ENCODE measurements at places on chromosomes 7 and 10. TPM values are rescaled to one million over a fixed set of nuclear protein-coding genes. Genes with fewer than 3 reads are reported as not detected.

DNA sequence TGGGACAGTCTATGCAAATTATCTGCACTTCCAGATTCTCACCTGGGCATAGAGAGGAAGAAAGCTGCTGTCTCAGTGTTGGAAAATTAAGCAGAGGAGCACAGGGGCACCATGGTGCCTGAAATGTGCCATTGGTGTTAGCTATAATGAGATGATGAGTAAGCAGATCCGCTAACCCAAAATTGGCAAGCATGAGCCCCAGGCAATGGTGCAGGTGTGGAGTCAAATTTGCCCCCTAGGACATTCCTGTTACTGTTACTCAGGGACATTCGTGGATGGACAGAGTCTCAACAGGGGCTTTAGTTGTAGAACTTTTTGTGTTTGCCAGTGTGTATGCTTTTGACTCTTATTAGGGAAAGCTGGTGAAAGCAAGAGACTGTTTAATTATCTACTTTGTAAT lies 385.2 kb upstream of the KLF6 start:
- no peak overlapping the region for H3K4me3 ChIP-seq
- no peaks in the 10 kb centered on the region for H3K27me3 ChIP-seq
- H3K36me3 ChIP-seq, result no peaks in the 10 kb centered on the region
- no peak overlapping the region for H3K27ac ChIP-seq
- H3K4me1 ChIP-seq, result no peaks in the 10 kb centered on the region

DNA sequence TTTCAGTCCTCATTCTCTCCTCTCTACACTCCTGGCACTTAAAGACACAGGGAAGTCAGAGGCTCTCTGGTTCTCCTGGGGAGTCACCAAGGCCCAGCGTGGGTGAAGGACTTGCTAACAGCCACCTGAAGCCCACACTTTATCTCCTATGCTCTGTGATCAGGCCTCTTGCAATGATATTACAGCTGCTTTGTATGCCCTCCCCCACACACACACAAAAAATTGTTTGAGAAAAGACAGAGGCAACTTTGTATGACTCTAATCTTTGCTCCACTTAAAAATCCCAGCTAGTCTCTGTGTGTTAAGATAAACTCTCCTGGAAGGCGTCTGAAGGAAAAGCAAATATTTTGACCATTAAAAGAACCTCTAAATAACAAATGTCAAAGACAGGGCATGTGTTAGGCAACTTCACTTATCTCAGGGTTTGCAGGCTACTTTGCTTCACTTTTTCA lies 507.2 kb downstream of the TNS3 start:
- no peaks in the 10 kb centered on the region for H3K36me3 ChIP-seq
- no peak overlapping the region for H3K27ac ChIP-seq
- no peaks in the 10 kb centered on the region for H3K27me3 ChIP-seq
- H3K4me1 ChIP-seq, result no peaks in the 10 kb centered on the region
- DNase-seq, result no peak

The TACR2 gene
- 0.21 TPM for total RNA-seq

- no peak for DNase-seq
- no peaks in the 10 kb centered on the region for H3K36me3 ChIP-seq
- H3K4me3 ChIP-seq, result no peak overlapping the region
- no peaks in the 10 kb centered on the region for H3K4me1 ChIP-seq
These were observed 422.3 kb downstream of the DGKB start for GRCh38 chr7:14480281-14480680.

DNA sequence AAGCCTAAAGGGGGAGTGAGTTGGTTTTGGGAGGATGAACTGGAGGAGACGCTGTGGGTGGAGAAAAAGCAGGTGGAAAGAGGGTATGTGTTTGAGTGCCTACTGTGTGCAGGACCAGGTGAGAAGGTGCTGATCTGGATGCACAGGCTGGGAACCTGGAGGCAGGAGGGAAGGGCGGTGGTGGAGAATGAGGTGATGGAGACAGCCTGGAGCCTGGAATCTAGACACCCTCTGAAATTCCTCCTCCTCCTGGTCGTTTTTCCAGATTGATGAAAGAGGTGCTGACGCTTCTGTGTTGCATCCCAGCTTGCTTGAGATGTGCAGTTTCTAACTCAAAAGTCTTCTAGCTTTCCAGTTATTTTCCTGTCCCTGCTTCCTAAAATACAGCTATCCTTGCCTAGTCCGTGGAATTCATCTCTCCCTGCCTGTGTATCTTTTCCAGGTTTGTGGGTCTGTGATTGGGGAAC lies 67.5 kb downstream of the LRMDA start:
- no peaks in the 10 kb centered on the region for H3K36me3 ChIP-seq
- H3K4me3 ChIP-seq, result no peak overlapping the region
- no peaks in the 10 kb centered on the region for H3K4me1 ChIP-seq
- H3K27ac ChIP-seq, result no peak overlapping the region
- H3K27me3 ChIP-seq, result peaks cover 9% of the 10 kb centered on the region

GRCh38 chr7:116906391-116906790 lies 44.0 kb downstream of the CAPZA2 start:
- H3K27ac ChIP-seq, result no peak overlapping the region
- no peak overlapping the region for H3K4me3 ChIP-seq
- H3K4me1 ChIP-seq, result peaks cover 8% of the 10 kb centered on the region
- no peaks in the 10 kb centered on the region for H3K27me3 ChIP-seq

DNA sequence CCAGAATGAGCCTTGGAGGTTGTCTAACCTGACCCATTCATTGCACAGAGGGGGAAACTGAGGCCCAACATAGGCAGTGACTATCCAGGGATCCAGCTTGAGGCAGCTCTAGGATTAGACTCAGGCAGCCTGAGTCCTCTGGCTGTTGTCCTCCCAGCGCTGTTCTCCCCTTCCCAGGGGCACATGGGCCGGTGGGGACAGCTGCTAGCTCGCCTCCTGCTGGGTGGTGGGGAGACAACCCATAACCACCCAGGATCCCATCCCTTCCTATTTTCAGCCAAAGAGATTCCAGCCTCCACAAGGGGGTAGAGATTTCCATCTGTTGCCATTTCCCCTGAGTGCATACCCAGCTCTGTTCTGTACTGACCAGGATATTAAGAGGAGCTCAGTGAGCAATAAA lies 145.1 kb upstream of the GPR26 start:
- no peak overlapping the region for H3K4me3 ChIP-seq
- H3K27me3 ChIP-seq, result no peaks in the 10 kb centered on the region
- no peak for DNase-seq
- H3K27ac ChIP-seq, result no peak overlapping the region
- no peaks in the 10 kb centered on the region for H3K4me1 ChIP-seq

DNA sequence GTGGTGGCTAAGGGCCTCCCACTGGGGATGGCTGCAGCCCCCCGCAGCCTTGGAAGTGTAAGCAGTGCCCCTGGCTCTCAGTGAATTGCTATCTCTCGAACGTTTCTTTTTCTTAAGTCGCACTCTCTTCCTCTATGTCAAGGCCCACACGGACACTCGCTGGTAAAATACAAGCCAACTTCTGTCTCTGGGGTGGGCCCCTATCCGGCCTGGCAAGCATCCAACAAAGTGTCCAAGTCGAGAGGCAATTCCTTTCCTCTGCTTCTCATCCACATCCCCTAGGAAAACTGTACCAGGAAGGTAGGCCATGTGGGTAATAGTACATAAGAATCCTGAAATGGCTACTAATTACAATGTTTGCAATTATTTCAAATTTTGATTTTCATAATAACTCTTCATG lies 194.9 kb upstream of the MGMT start:
- no peaks in the 10 kb centered on the region for H3K27me3 ChIP-seq
- no peak overlapping the region for H3K27ac ChIP-seq
- no peaks in the 10 kb centered on the region for H3K36me3 ChIP-seq

DNA sequence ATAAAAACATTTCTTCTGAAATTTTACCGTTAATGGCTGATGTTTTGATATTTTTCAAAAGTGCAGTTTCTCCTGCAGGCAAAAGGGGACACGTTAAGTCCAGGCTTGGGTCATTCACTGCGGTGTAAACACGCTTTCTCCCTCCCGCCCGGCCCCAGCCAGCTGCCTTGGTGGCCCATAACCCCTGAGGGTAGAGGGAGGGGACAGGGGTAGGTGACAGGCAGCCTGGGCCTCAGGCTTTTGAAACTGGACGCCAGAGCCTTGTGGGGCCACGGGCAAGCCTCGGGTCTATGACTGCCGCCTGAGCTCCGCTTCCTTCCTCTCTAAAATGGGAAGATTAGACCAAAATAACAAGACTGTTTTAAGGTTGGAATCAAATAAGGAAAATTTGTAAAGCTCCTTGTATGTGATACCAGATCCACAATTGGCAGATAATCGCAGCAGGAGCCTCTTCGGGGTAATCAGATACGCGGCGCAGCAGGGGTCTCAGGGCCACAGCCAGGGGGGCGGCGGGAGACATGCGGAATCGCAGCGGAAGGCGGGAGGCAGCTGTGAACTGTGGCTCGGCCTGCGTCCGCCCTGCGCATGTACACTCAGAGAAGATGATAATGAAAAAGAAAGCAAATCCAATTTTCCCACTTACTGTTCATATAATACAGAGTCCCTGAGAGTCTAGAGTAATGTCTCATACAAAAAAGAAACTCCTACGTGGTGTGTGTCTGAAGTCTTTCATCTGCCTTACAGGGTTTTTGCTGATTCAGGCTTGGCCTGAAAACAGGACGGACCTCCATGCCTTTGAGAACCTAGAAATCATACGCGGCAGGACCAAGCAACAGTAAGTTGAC lies 138.3 kb downstream of the EGFR start:
- no peak overlapping the region for H3K27ac ChIP-seq
- H3K4me1 ChIP-seq, result no peaks in the 10 kb centered on the region
- H3K27me3 ChIP-seq, result no peaks in the 10 kb centered on the region
- no peaks in the 10 kb centered on the region for H3K36me3 ChIP-seq
- H3K4me3 ChIP-seq, result no peak overlapping the region

The FAM24A gene
- not detected for total RNA-seq

The ARL3 gene
- 17.2 TPM for total RNA-seq

DNA sequence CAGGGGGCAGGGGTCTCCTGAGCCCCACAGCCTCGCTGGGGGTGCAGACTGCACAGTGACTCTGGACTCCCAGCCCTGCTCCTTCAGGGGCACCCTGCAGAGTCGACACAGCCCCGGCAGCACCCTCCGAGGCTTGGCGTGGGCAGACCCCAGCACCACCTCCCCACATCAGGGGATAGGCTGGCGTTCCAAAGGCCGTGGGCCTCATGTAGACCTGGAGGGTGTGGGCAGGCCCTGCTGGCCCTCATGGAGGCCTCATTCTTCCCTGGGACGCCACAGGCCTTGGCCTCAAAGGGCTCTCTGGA lies 265.9 kb downstream of the ELFN1 start:
- no peak overlapping the region for H3K27ac ChIP-seq
- H3K4me1 ChIP-seq, result peaks cover 12% of the 10 kb centered on the region
- H3K4me3 ChIP-seq, result no peak overlapping the region
- H3K36me3 ChIP-seq, result no peaks in the 10 kb centered on the region

The EPO gene
- total RNA-seq, result not detected

DNA sequence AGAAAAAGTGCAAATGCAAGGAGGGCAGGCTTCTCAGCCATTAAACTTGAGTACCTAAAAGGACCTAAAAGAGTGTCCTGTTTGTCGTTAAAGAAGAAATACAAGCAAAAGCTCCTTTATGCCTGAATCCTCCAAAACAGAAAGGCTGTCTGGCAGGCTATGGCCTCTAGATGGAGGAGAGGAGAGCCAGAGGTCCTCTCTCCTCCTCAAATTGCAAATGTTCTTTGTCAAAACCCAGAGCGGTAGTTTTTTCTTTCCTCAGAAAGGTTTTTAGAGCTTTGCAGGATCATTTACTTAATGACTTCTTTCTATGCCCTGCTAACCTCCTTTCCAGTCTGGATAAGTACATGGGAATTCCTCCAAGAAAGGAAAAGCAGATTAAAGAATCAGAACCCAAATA lies 1.9 kb upstream of the SORCS1 start:
- peak; percentile 22 for DNase-seq
- no peak overlapping the region for H3K4me3 ChIP-seq

GRCh38 chr10:48445932-48446331 lies 139.5 kb downstream of the MAPK8 start:
- DNase-seq, result no peak
- no peaks in the 10 kb centered on the region for H3K36me3 ChIP-seq
- no peak overlapping the region for H3K27ac ChIP-seq
- no peaks in the 10 kb centered on the region for H3K27me3 ChIP-seq
- peaks cover 18% of the 10 kb centered on the region for H3K4me1 ChIP-seq
- H3K4me3 ChIP-seq, result no peak overlapping the region

DNA sequence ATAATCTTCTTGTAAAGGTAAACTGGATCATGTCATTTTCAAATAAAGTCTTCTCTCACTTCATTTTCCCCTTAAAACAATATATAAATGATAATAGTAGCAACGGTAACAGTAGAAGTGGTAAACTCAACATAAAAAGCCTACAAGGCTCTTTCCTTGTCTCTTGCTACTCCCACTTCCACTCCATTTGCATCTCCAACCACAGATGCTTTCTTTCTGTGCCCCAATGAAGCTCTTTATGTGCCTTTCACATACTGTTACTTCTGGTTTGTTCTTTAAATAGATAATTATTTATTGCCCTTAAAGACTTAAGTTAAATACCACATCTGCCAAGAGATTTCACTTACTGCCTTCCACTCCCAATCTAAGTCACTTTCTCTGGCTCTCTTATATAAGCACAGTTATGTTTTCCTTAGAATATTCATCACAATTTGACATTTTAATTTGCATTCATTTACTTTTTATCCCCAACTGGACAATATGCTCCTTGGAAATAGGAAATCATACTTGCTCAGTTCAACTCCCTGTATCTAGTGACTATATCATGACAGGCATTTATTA lies 149.9 kb downstream of the CRPPA start:
- no peaks in the 10 kb centered on the region for H3K36me3 ChIP-seq
- H3K27ac ChIP-seq, result no peak overlapping the region

GRCh38 chr10:95711492-95711891 lies 17.8 kb upstream of the TCTN3 start:
- DNase-seq, result no peak
- H3K4me1 ChIP-seq, result no peaks in the 10 kb centered on the region
- H3K27ac ChIP-seq, result no peak overlapping the region
- H3K4me3 ChIP-seq, result no peak overlapping the region
- H3K36me3 ChIP-seq, result no peaks in the 10 kb centered on the region
- H3K27me3 ChIP-seq, result no peaks in the 10 kb centered on the region

DNA sequence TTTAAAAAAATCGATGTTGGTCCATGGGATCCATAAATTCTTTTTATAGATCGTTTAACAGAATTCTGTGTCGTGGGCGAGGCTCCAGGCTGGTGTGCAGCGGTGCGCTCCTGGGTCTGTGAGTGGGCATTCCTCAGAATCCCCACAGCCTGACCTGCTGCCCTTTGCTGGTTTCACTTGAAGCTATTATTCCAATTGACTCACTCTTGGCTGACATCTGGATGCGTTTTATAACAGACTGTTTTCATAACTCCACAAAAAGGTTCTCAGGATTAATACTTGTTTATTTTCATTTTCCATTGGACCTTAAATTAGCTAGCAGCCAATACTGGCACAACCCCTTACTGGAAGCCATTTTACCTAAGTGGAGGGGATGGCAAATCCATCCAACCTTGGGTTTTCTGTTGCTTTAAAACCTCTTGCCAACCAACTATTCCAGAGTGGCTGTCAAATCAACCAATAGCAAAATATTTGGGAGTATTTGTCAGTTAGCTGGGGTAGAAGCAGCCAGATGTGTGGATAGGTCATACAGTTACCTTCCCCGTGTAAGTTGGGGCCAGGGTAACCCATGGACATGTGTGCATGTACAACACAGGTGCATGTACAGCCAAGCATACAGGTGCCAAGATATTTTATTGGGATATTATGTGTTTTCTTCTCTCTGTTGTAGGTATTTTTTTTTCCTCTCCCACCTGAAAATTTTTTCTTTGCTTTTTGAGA lies 160.7 kb upstream of the ZNF32 start:
- DNase-seq, result no peak
- H3K27ac ChIP-seq, result no peak overlapping the region
- H3K4me3 ChIP-seq, result no peak overlapping the region
- H3K27me3 ChIP-seq, result no peaks in the 10 kb centered on the region

- DNase-seq, result no peak
- H3K27ac ChIP-seq, result no peak overlapping the region
- no peak overlapping the region for H3K4me3 ChIP-seq
- no peaks in the 10 kb centered on the region for H3K27me3 ChIP-seq
These were observed 32.3 kb downstream of the AGR3 start for GRCh38 chr7:16849296-16850148.
